Neural progenitor cell (in vitro differentiated cells): ENCODE measurements at places on chromosomes 2 and 18. TPM values are rescaled to one million over a fixed set of nuclear protein-coding genes. Genes with fewer than 3 reads are reported as not detected.

The ANKRD30BL gene
- not detected in 2 replicates for total RNA-seq

The DDX18 gene
- 66.0 and 87.0 TPM in 2 replicates for total RNA-seq

The SDC1 gene
- total RNA-seq, result 27.5 and 54.0 TPM in 2 replicates

The RASGRP3 gene
- total RNA-seq, result not detected in 2 replicates

The ARHGEF4 gene
- total RNA-seq, result 22.8 and 44.8 TPM in 2 replicates

The RFTN2 gene
- 3.1 and 8.2 TPM in 2 replicates for total RNA-seq

The GCG gene
- total RNA-seq, result not detected in 2 replicates

GRCh38 chr2:119637371-119637770 lies 41.6 kb upstream of the TMEM177 start:
- H3K4me3 ChIP-seq, result no peak overlapping the region
- peaks cover 15% of the 10 kb centered on the region for H3K4me1 ChIP-seq
- H3K27me3 ChIP-seq, result no peaks in the 10 kb centered on the region
- DNase-seq, result no peak
- peaks cover 8% of the 10 kb centered on the region for H3K36me3 ChIP-seq
- H3K27ac ChIP-seq, result no peak overlapping the region

- DNase-seq, result no peak
- H3K4me3 ChIP-seq, result no peak overlapping the region
- peaks cover 24% of the 10 kb centered on the region for H3K27me3 ChIP-seq
- H3K27ac ChIP-seq, result no peak overlapping the region
Observed at GRCh38 chr18:78725426-78725825, 254.2 kb upstream of the SALL3 start.

GRCh38 chr2:100976645-100977391 lies 25.3 kb upstream of the RPL31 start:
- DNase-seq, result no peak

DNA sequence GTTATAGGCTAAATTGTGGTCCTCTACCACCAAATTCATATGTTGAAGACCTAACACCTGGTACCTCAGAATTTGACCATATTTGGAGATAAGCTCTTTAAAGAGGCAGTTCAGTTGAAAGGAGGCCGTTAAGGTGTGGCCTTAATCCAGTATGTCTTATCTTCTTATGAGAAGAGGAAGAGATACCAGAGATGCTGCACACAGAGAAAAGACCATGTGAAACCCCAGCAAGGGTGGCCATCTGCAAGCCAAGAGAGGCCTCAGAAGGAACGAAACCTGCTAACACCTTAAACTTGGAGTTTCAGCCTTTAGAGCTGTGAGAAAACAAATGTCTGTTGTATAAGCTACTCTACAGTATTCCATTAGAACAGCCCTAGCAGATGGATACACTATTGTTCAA lies 528.1 kb upstream of the DCC start:
- H3K36me3 ChIP-seq, result no peaks in the 10 kb centered on the region
- no peaks in the 10 kb centered on the region for H3K4me1 ChIP-seq
- no peak for DNase-seq
- H3K27ac ChIP-seq, result no peak overlapping the region
- H3K27me3 ChIP-seq, result no peaks in the 10 kb centered on the region
- no peak overlapping the region for H3K4me3 ChIP-seq

DNA sequence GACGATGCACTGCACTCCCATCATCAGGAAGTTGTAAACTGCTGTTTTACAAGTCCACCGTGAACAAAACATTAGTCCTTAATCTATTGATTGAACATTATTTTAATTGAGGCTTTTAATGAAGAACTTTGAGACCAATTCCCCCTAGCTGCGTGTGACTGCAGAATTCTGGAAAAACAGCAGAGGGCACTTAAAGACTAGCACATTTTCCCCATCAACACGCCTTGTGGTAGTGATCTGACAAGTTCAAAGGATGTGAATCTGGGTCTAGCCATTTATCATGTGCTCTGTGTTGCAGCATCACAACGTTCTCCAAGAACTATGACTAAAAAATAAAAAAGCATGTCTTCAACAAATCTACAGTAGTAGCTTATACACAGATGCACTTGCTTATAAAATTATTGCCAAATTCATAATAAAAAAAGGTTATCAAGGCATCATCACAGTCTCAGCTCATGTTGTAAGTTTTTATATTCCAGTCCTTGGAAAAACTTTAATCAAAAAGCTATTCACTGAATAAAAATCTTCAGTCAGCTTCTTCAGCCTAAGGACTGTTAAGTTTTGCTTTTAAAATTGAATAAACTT lies 35.8 kb downstream of the SKOR2 start:
- H3K36me3 ChIP-seq, result no peaks in the 10 kb centered on the region
- H3K27ac ChIP-seq, result no peak overlapping the region
- peaks cover 15% of the 10 kb centered on the region for H3K27me3 ChIP-seq
- DNase-seq, result peak; percentile 76
- H3K4me1 ChIP-seq, result peaks cover 18% of the 10 kb centered on the region

GRCh38 chr2:69931832-69932595 lies 17.1 kb downstream of the MXD1 start:
- no peak overlapping the region for H3K27ac ChIP-seq
- no peaks in the 10 kb centered on the region for H3K27me3 ChIP-seq
- no peaks in the 10 kb centered on the region for H3K36me3 ChIP-seq
- no peak for DNase-seq

DNA sequence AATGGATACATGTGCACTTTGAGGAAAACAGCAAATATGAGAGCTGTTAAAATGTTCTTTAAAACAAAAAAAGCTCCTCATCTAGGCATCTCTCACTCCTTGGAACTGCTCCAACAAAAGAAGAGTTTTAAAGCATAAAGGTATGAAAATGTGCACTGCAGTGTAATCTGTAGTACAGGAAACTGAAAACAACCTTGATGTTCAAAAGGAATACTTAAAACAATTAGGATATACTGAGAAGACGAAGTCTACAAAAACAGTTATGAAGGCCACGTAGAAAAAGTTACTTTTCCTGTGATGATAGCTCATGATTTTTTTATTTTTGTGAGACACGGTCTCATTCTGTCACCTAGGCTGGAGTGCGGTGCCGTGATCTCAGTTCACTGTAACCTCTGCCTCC lies 2.1 kb upstream of the GPR75 start:
- no peaks in the 10 kb centered on the region for H3K27me3 ChIP-seq
- no peak overlapping the region for H3K27ac ChIP-seq
- H3K36me3 ChIP-seq, result peaks cover 3% of the 10 kb centered on the region
- H3K4me1 ChIP-seq, result no peaks in the 10 kb centered on the region
- no peak overlapping the region for H3K4me3 ChIP-seq

DNA sequence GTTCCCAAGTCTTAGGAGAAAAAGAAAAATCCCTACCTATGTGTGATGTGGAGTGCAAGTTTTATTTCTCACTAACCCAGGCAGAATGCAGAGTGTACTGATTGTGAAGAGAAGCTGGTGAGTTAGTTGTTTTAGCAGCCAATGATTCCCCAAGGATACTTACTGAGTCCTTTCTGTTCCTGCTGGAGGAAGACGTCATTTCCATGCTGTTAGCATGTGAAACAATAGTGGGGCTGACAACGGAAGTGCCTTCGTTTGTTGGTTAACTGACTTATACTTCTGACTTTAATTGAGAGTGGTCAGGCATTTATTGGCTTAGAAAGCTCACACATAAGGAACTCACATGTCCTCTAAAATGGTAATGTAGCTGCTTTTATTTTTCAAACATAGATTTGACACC lies 180.6 kb downstream of the MC4R start:
- no peaks in the 10 kb centered on the region for H3K36me3 ChIP-seq
- H3K27ac ChIP-seq, result no peak overlapping the region
- peaks cover 4% of the 10 kb centered on the region for H3K4me1 ChIP-seq
- H3K27me3 ChIP-seq, result no peaks in the 10 kb centered on the region
- no peak for DNase-seq
- H3K4me3 ChIP-seq, result no peak overlapping the region

GRCh38 chr2:165469417-165469816 lies at the start of gene CSRNP3:
TSS of gene CSRNP3 (plus strand) at chr2:165469698. CDS start at chr2:165595066, 125,368 bp downstream.
- H3K27me3 ChIP-seq, result no peaks in the 10 kb centered on the region
- H3K27ac ChIP-seq, result no peak within 1 kb of the TSS

DNA sequence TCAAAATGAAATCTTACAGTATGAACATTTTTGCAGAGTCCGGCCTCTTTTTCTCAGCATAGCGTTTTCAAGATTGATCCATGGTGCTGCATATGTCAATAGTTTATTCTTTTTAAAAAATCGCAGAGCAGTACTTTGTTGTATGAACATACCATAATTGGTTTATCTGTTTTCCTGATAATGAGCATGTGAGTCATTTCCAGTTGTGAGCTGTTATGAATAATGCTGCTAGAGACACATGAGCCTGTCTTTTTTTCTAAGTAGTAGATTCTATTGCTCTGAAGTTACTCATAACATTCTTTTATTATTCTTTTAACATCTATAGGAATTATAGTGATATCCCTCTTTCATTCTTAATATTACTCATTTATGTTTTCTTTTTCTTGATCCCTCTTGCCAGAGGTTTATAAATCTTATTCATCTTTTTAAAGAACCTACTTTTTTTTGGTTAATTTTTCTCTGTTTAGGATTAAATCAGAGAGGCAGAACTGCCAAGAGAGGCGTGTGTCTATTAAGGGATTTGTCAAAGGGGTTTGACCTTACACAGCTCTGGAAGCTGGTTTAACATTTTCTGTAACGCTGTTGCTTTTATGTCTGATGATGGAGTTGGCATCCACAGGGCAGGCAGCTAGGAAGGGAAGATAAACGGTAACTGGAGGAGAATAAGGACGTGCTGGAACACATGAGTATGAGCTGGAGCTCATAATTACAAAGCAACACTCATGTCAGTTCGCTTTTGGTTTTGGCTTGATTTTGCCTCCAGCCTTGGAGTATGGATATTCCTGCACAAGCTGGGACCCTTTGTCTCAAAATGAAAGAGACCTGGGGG lies 47.4 kb downstream of the MGAT5 start:
- H3K27me3 ChIP-seq, result no peaks in the 10 kb centered on the region
- H3K4me3 ChIP-seq, result no peak overlapping the region
- peaks cover 3% of the 10 kb centered on the region for H3K36me3 ChIP-seq
- no peaks in the 10 kb centered on the region for H3K4me1 ChIP-seq

DNA sequence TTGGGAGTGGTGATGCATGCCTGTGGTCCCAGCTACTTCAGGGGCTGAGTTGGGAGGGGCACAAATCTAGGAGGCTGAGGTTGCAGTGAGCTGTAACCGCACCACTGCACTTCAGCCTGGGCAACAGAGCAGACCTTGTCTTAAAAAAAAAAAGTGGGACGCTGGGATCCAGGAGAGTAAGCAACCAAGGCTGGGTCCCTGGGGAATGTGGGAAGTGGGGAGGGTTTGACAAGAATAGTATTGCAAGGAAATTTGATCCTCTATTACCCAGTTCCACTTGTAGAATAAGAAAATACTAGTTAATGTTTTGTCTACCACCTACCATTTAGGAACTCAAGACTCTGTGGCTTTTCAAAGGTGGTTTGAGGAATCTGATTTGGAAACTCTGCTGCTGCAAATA lies 21.1 kb upstream of the DYTN start:
- no peak for DNase-seq
- no peaks in the 10 kb centered on the region for H3K4me1 ChIP-seq
- H3K27me3 ChIP-seq, result no peaks in the 10 kb centered on the region
- H3K27ac ChIP-seq, result no peak overlapping the region
- H3K4me3 ChIP-seq, result no peak overlapping the region

DNA sequence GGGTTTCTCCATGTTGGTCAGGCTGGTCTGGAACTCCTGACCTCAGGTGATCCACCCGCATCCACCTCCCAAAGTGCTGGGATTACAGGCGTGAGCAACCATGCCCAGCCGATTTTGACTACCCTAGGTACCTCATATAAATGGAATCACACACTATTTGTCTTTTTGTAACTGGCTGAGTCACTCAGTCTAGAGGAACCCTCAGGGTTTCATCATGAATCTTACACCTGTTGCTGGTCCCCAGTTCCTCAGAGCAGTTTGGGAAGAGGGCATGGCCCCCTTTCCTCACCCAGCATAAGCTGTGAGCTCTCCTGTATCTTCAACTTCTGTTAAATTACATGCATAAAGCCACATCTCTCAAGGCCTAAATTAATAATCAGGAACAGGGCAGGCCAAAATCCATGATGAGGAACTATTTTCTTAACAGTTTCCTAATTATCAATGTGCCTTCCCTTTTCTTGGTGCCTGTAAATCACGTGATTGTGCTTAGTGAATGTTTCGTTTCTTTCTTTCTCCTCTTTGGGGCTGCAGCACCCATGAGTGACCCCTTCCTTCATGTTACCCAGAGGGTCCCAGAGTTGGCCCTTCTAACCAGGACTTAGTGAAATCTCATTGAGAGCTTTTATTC lies 20.9 kb downstream of the DYSF start:
- H3K27me3 ChIP-seq, result peaks cover 10% of the 10 kb centered on the region
- no peaks in the 10 kb centered on the region for H3K4me1 ChIP-seq
- no peak for DNase-seq
- H3K27ac ChIP-seq, result no peak overlapping the region
- H3K4me3 ChIP-seq, result no peak overlapping the region
- no peaks in the 10 kb centered on the region for H3K36me3 ChIP-seq

DNA sequence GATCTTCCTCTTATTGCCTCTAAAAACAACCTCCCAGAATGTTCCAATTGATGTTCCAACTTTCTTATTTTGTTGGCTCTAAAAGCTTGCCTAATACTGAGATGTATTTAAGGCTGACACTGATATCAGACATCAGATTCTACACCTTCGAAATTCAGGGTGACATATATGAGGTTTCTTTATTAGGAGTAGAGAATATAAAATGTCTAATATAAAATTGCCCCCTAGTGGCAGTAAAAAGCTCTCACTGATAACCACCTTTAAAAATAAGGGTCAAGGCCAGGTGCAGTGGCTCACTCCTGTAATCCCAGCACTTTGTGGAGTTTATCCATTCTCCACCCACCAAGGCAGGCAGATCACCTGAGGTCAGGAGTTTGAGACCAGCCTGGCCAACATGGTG lies 789.7 kb upstream of the SLC39A10 start:
- H3K27me3 ChIP-seq, result no peaks in the 10 kb centered on the region
- H3K36me3 ChIP-seq, result no peaks in the 10 kb centered on the region
- DNase-seq, result no peak

GRCh38 chr2:68751397-68752339 lies 17.1 kb downstream of the ARHGAP25 start:
- H3K4me1 ChIP-seq, result peaks cover 8% of the 10 kb centered on the region
- peak; percentile 92 for DNase-seq
- H3K4me3 ChIP-seq, result no peak overlapping the region
- no peaks in the 10 kb centered on the region for H3K27me3 ChIP-seq

- H3K4me1 ChIP-seq, result no peaks in the 10 kb centered on the region
- no peak for DNase-seq
- H3K4me3 ChIP-seq, result no peak overlapping the region
Observed at GRCh38 chr2:88828397-88829137, 137.1 kb downstream of the RPIA start.
